ENCODE measurements at places on chromosomes 6 and 20. TPM values are rescaled to one million over a fixed set of nuclear protein-coding genes. Genes with fewer than 3 reads are reported as not detected.

The GNMT gene
- total RNA-seq, result 0.77 TPM

The LY6G6C gene
- total RNA-seq, result not detected

The CNR1 gene
- not detected for total RNA-seq

The GPX5 gene
- total RNA-seq, result not detected

The OR2B3 gene
- not detected for total RNA-seq

The CRIP3 gene
- 0.77 TPM for total RNA-seq

The ULBP3 gene
- 9.5 TPM for total RNA-seq

The CTCFL gene
- total RNA-seq, result not detected

The RNF217 gene
- 7.3 TPM for total RNA-seq

The SLC2A10 gene
- 40.6 TPM for total RNA-seq

The EEF1A2 gene
- total RNA-seq, result 0.79 TPM

The FAM135A gene
- 4.9 TPM for total RNA-seq

The PLG gene
- total RNA-seq, result not detected

The ISM1 gene
- under 0.01 TPM for total RNA-seq

The TINAG gene
- not detected for total RNA-seq

The IL17F gene
- not detected for total RNA-seq

The DSP gene
- 0.16 TPM for total RNA-seq

The CCN5 gene
- total RNA-seq, result 8.8 TPM

The FRK gene
- total RNA-seq, result 1.7 TPM

The SLC17A1 gene
- not detected for total RNA-seq

The NOX3 gene
- not detected for total RNA-seq

The HCRTR2 gene
- total RNA-seq, result not detected

The PDYN gene
- total RNA-seq, result not detected

The SFTA2 gene
- not detected for total RNA-seq

The PHIP gene
- 18.4 TPM for total RNA-seq

The RNF144B gene
- 0.79 TPM for total RNA-seq

The C4B gene
- total RNA-seq, result 15.4 TPM

The F13A1 gene
- not detected for total RNA-seq

The SLC52A3 gene
- not detected for total RNA-seq
